ENCODE measurements at places on chromosomes 12 and 14.
A peak's percentile ranks its signal among the peaks of the same experiment; 100 is the strongest.

DNA sequence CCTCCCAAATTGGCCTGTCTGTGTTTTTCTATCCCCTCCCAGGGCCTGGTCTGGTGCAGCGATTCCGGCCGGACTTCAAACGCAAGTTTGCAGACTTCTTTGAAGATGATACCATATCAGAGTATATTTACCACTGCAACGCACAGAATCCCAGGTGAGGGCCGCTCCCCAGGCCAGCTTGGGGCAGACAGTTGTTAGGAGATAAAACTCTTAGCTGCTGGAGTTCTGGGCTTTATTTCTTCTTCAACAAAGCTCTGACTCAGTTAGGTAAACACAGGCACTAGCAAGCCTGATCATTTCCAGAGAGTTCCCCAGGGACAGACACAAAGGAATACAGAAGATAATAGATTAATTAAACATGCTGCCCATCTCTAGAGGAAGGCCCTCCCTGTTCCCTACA lies 8.3 kb downstream of the ABHD4 start:
- no peak for DNase-seq

GRCh38 chr12:29563071-29563470 lies 65.6 kb upstream of the OVCH1 start:
- no peak for DNase-seq

- DNase-seq, result no peak
Measured at GRCh38 chr14:80291101-80291500, 79.8 kb upstream of the DIO2 start.

DNA sequence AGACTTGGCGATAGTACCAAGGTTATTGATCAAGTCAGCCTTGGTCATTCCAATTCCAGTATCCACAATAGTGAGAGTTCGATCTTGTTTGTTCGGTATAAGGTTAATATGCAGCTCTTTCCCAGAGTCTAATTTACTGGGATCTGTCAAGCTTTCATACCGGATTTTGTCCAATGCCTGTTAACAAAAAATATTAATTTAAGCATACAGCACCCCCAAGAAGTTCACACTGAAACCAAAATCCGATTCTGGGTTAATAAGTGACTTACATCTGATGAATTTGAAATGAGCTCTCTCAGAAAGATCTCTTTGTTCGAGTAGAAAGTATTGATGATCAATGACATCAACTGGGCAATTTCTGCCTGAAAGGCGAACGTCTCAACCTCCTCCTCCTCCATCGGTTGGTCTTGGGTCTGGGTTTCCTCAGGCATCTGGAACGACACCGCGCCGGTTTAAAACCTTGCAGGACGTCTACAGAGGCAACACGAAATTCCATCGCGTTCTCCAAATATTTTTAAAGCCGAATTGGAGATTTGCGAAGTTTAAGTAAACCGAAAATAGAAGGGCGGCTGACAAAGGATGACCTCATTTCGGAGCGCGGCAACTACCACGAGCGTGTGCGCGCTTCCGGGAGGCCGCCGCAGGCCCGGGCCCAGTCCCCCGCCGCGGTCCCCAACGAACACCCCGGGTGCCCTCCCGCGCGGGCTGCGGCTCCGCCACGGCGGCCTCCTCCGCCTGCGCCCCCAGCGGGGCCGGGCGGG lies 716 bp downstream of the HSP90AA1 start:
- DNase-seq, result peak; percentile 64

GRCh38 chr12:66693901-66694513 lies 15.1 kb upstream of the GRIP1 start:
- peak; percentile 72 for DNase-seq

GRCh38 chr14:92481386-92481785 lies 32.2 kb upstream of the RIN3 start:
- DNase-seq, result peak; percentile 68

GRCh38 chr12:130357241-130357640 lies 19.6 kb downstream of the PIWIL1 start:
- no peak for DNase-seq

- DNase-seq, result no peak
Measured at GRCh38 chr14:75699331-75699730, 38.3 kb downstream of the TTLL5 start.

DNA sequence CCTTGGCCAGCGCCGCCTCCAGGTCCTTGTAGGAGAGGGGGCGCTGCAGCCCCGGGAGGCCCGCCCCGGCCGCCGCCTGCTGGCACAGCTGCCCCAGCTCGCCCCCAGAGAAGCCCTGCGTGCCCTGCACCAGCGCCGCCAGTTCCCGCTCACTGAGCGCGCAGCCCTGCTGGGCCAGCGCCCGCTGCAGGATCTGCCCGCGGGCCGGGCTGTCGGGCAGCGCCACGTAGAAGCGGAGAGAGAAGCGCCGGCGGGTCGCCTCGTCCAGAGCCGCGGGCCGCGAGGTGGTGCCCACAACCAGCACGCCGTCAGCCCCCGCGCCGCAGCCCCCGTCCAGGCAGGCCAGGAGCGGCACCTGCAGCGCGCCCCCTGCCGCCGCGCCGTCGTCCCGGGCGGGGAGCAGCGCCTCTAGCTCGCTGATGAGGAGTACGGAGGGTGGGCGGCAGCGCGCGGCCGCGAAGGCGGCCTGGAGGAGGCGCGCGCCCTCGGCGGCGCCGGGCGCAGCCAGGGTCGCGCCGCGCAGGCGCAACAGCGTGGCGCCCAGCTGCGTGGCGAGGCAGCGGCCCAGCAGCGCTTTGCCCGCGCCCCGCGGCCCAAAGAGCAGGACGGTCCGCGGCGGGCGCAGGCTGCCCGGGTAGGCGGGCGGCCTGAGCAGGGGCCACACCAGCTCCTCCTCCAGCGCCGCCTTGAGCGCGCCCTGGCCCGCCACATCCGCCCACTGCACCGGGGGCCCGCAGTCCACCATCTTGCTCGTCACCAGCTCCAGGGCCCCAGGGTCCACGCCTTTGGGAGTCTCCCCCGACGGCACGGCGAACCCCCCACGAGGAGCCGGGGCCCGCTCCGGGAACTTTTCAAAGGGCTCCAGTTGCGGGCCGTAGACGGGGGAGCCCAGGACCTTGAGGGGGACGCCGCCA lies 27.7 kb downstream of the FIGNL2 start:
- peak; percentile 83 for DNase-seq

GRCh38 chr12:60393093-60393492 lies 797.3 kb downstream of the SLC16A7 start:
- DNase-seq, result no peak

DNA sequence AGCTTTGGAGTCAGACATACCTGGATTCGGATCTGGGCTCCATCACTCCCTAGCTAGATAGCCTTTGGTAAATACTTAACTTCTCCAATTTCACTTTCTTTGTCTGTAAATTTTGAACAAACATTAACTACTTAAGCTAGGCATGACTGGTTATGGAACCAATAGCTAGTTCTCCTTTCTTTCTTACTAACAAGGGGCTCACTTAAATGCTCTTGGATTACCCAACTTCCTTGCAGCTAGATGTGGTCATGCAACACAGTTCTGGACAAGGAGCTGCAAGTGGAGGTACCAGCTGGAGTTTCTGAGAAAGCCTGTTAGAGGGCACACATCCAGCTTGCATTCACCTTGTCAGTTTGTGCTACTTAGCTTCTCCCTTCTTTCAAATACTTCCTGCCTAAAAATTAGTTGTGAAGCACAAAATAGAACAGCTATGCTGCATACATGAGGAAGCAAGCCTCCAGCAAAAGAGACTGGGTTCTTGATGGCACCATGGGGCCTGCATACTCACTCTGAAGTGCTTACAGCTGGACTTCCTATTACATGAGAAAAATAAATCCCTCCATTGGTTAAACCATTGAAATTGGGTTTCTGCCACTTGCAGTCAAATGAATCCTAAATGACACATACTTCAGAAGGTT lies 210.1 kb upstream of the EEA1 start:
- DNase-seq, result no peak

DNA sequence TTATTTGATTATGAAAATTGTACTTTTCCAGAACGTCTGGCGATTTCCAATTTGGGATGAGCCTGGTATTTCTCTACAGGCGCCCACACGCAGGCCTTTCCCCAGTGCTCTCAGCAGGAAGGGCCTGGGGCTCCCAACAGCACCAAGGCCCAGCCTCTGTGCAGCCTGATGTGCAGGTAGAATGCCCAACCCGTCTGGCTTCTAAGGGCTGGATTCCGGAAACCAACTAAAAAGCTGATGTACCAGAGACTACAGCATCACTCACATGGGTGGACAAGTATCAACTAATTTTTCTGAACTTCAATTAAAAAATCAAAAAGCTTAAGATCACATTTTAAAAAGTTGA lies 25.8 kb downstream of the CDC42BPB start:
- DNase-seq, result no peak

DNA sequence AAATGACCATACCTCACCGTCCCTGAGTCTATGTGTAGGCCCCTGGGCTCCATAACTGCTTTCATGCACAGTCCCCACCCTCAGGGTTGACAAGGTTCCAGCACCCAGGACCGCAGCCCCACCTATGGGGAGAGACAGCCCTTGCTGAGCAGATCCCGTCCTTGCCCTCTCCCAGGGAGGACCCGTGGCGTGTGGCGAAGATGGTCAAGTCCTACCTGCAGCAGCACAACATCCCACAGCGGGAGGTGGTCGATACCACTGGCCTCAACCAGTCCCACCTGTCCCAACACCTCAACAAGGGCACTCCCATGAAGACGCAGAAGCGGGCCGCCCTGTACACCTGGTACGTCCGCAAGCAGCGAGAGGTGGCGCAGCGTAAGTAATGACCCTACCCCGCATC lies 10.3 kb downstream of the HNF1A start:
- DNase-seq, result no peak

DNA sequence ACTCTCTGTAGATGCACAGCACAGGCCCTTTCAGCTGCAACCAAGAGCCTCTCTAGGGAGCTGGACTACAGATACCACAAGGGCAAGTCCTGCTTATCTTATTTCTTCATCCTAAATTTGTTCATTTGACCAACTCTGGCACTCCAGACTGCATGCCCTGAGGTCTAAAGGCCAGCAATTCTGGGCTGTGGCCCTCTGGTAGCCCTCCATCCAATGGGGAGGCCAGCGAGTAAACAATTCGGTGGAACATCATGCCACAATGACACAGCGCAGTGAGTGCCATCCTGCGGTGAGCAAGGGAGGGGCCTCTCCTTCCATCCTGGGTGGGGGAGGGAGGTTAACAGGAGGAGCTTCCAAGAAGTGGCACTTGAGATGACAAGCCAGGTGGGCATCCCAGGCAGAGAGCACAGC lies 652 bp upstream of the SELPLG start:
- DNase-seq, result no peak

GRCh38 chr12:126843915-126844669 lies 1422.9 kb upstream of the TMEM132C start:
- no peak for DNase-seq

- no peak for DNase-seq
Measured at GRCh38 chr14:102654298-102654697, 61.8 kb downstream of the RCOR1 start.

GRCh38 chr14:20412411-20412810 lies 890 bp downstream of the TEP1 start:
- peak; percentile 5 for DNase-seq

DNA sequence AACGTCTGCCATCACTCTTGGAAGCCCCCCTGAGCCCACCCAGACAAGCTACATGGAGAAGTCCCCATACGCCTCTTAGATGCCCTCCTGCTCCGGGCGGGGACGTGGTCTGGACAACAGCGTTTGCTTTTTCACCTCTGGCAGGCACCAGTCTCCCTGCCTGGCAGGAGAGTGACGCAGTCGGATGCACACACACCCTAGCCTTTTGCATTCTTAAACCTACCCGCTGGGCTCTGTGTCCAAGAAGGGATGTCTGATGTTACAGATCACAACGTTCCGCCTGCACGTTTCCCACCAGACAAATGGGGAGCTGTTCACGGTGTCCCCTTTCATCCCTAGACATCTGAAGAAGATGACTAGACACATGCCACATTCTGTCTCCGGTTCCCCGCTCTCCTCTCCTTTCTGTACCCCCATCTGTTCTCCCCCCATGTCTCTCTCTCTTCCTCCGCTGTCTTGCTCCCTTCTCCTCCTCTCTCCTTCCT lies 100.2 kb downstream of the RIMBP2 start:
- DNase-seq, result no peak

- no peak for DNase-seq
Measured at GRCh38 chr12:108017472-108018057, 111.5 kb upstream of the WSCD2 start.

GRCh38 chr14:67242168-67242420 lies 859 bp downstream of the PALS1 start:
- no peak for DNase-seq

DNA sequence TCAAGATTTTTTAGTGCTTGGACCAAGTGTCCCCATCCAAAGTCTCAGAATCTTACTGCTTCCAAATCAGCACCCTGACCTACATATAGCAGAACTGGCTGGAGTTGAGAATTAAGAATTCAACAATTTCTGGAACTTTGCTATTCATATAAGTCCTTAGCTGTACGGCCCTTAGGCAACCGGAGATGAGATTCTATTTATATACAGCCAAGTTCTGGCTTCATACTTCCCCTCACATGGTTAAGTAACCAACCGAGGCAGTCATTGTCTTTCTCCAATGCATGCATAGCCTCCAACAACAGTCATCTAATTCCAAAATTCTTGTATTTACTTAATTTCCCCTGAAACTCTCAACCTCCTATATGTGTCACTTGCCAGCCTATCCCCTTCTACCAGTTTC lies 76.6 kb downstream of the SINHCAF start:
- DNase-seq, result no peak

- DNase-seq, result no peak
Measured at GRCh38 chr14:91329486-91330014, 85.0 kb upstream of the GPR68 start.
